Foreskin keratinocyte (primary cell): ENCODE measurements at places on chromosomes 2 and 18.
A peak's percentile ranks its signal among the peaks of the same experiment; 100 is the strongest.

GRCh38 chr2:60926741-60927552 lies 45.6 kb downstream of the REL start:
- DNase-seq = no peak

- no peak for DNase-seq
Measured at GRCh38 chr18:46160050-46160798, 56.0 kb downstream of the HAUS1 start.

- peak; percentile 94 for DNase-seq
Measured at GRCh38 chr2:66434679-66435548, at the start of gene MEIS1. Gene MEIS1, plus strand, starts transcription at chr2:66435125. Its CDS starts 732 bp downstream, at chr2:66435857.

DNA sequence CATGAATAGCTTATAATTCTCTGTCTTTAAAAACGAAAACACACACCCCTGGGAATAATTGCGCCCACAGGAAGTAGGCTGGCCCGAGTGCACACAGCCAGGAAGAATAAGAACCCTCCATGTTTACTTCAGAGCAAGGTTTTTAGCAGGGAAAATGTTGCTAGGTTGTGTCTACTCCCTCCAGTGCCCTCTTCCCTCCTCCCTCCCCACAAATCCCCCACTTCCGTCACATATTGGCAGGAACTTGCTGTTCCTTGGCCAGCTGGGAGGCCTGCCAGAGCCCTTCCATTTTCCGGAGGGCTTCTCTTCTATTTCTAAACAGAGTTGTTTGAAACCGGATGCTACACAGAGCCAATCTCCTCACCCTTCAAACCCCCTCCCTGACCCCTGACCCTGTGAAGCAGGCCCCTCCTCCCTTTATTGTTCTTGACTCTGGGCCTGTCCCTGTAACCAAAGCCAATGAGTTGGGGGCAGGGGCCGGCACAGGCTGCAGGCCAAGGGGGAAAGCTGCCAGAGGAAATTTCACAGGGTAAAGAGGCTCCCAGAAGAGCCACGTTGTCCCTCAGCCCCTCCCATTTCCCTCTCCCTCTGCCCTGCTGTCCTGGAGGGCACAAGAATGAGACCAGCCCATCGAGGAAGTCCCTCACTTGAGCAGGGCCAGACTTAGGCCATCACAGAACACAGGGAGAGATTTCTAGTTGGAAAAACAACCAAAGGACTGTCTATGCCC lies 49.8 kb upstream of the LGALSL start:
- no peak for DNase-seq

DNA sequence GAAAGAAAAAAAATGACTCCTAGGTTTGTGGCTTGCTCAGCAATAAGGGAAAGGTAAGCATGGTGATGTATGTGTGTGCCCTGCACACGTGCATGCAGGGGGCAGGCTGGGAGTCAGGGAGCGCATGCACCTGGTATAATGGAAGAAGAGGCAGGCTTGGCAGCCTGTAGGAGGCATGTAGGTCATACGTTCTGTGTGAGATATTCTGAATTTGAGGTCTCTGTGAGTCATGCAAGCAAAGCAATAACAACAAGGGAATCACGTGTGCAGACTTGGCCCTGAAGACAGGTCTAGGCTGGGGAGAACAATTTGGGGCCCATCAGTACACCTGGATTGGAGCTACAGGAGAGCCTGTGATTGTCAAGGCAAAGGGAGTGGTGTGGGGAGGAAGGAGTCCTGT lies 94.5 kb upstream of the TTC39C start:
- peak; percentile 72 for DNase-seq

- no peak for DNase-seq
Measured at GRCh38 chr2:80078290-80079036, 226.1 kb downstream of the LRRTM1 start.

- DNase-seq = no peak
Measured at GRCh38 chr2:73870084-73870483, 22.7 kb upstream of the ACTG2 start.
